ENCODE measurements at places on chromosomes 5 and 9. TPM values are rescaled to one million over a fixed set of nuclear protein-coding genes. Genes with fewer than 3 reads are reported as not detected.
A peak's percentile ranks its signal among the peaks of the same experiment; 100 is the strongest.

- no peaks in the 10 kb centered on the region for H3K27me3 ChIP-seq
- H3K4me3 ChIP-seq: no peak overlapping the region
- H3K36me3 ChIP-seq: no peaks in the 10 kb centered on the region
- DNase-seq: no peak
Observed at GRCh38 chr9:97954550-97954989, 16.6 kb upstream of the HEMGN start.

- no peaks in the 10 kb centered on the region for H3K36me3 ChIP-seq
- no peak overlapping the region for H3K27ac ChIP-seq
- H3K4me3 ChIP-seq: no peak overlapping the region
- peaks cover 39% of the 10 kb centered on the region for H3K4me1 ChIP-seq
- H3K27me3 ChIP-seq: no peaks in the 10 kb centered on the region
Observed at GRCh38 chr9:134189145-134189469, 24.7 kb upstream of the RNU6ATAC start.

Gene TMEM174
- total RNA-seq: not detected

DNA sequence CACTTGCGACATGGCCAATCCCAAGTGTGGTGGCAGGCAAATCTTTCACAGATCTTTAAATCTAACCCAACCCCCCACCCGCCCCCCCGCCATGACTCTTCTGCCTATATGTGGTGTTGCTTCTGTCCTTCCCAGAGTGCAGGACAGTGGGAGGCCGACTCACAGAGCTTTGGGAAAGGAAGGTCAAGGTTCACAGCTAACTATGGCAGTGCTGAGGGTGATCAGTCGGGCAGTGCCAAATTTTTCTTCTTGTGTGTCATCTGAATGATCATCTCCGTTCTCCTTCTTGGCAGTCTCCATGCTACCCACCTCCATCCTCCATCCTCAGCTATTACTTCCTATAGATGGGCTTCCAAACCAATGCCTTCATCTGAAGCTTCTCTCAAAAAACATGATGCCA is 129.0 kb upstream of the NFIB start:
- no peak for DNase-seq
- H3K36me3 ChIP-seq: no peaks in the 10 kb centered on the region
- H3K4me1 ChIP-seq: peaks cover 6% of the 10 kb centered on the region
- no peak overlapping the region for H3K27ac ChIP-seq

Gene SH3RF2
- 0.94 TPM for total RNA-seq

DNA sequence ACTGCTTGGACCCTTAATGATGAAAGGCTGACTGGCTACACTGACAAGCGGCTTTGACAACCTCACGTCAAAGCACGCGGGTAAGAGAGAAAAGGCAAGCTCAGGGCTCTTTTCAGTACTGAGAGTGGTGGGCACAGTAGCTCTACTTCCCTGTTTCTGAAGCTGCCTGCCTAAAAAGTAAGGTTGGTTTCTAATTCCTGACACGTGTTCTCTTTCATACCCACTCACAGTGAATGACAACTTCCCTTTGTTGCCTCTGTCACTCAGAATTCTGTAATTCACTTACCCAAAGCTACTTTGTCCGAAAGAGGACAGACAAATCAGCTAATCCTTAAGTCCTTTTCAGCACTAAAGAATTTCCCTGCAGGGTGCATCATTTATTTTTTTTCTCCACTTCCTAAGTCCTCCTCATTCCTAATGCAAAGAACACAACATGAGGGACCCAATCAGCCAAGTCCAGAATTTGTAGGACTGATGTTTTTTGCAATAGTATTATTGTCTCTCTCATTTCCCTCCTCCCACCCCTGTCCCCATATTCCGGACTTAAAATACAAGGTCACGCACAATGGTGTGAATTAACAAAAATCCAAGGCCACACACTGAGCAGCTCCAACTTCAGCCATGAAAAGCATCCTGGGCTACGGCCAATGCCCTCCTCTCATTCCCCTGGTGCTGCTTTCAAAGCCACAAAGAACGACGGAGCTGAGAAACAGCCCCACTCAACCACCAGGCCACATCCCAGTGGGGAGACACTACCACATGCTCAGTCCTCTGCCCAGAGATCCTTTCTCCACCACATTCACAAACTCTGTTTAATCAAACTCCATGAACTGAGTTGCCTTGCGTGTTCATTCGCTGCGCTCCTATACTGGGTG is 221.0 kb downstream of the TSSK1B start:
- peaks cover 10% of the 10 kb centered on the region for H3K4me1 ChIP-seq
- no peaks in the 10 kb centered on the region for H3K36me3 ChIP-seq
- no peaks in the 10 kb centered on the region for H3K27me3 ChIP-seq
- H3K27ac ChIP-seq: peak overlapping the region; percentile 55
- peak; percentile 66 for DNase-seq

GRCh38 chr5:1265026-1265425 is 29.8 kb downstream of the TERT start:
- DNase-seq: no peak
- H3K4me1 ChIP-seq: no peaks in the 10 kb centered on the region
- no peak overlapping the region for H3K4me3 ChIP-seq
- H3K36me3 ChIP-seq: no peaks in the 10 kb centered on the region
- H3K27me3 ChIP-seq: no peaks in the 10 kb centered on the region

Gene PCDHB7
- 4.6 TPM for total RNA-seq

All from spinal cord (tissue), 10 donors.